ENCODE measurements at places on chromosomes 16 and 17.

DNA sequence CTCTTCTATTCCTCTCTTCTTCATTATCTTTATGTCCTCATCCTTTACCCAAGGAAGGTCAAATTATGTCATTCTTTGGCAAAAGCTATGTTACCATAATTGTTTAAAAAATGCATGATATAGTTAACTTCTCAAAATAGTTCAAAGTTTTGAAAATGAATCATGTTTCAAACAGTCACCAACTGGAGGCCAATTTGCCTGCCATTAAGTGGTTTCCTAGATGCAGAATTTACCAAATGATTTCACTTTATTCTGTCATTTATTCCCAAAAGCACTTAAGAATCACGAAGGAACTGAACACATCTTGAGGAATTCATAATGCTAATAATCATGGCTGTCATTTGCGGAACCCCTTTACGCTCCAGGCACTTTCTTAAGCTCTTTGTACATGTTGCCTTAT, 190.9 kb upstream of the CDH11 start:
- DNase-seq, result no peak

- DNase-seq, result no peak
Measured at GRCh38 chr16:85699628-85700027, 10.9 kb upstream of the GINS2 start.

GRCh38 chr16:78925083-78925767, 675.3 kb downstream of the MAF start:
- DNase-seq, result no peak

- no peak for DNase-seq
Measured at GRCh38 chr17:68820476-68820824, 134.7 kb downstream of the ABCA8 start.

DNA sequence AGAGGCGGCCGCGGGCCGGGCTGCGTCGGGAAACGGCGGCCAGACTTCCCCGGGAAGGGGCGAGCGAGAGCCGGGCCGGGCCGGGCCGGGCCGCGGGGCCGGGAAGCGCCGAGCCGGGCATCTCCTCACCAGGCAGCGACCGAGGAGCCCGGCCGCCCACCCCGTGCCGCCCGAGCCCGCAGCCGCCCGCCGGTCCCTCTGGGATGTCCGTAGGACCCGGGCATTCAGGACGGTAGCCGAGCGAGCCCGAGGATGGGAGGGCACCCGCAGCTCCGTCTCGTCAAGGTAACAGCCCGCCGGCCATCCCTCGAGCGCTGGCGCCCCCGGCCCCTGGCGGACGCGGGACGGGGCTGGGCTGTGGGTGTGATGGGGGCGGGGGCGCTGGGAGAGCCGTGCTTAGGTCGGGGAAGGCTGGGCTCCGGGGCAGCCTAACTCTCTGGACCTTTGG, at the start of gene CRHR1:
Gene CRHR1 (plus strand): TSS at position 28 of the 448 bp plus-strand sequence. CDS start 225 bp downstream, at position 253.
- no peak for DNase-seq

GRCh38 chr16:65414284-65414984, 292.6 kb upstream of the CDH11 start:
- no peak for DNase-seq

GRCh38 chr16:29708917-29709600, 30.1 kb downstream of the QPRT start:
- DNase-seq, result no peak

DNA sequence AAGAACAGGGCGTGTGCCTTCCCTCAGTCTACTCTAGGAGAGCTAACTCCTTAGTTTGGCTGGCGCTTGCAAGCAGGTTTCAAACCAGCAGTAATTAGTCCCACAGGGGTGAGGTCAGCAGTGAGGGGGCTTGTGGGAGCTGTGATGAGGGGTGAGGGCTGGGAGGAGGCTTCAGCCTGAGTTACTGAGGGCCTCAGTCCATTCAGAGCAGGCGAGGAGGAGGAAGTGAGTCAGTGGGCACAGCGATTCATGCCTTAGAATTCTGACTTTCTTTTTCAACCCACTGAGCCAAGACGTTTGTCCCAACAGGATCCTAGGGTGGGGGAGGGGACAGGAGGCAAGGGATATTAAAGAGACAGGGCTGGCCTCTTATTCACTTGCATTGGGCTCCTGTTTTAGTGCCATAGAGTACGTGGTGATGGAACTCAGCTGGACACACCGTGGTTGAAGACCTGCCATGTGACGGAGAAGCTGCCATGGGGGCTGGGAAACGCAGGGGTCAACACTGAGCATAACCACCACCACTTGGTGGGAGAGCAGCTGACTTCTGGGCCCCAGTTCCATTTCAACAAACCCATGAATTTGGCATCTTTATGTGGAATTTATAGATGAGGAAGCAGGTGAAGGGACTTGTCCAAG, 8.3 kb upstream of the ITGA3 start:
- DNase-seq, result no peak

- no peak for DNase-seq
Measured at GRCh38 chr17:80926591-80927250, 64.9 kb upstream of the CHMP6 start.

GRCh38 chr17:48543107-48543853, 1.6 kb downstream of the HOXB2 start:
- peak; percentile 79 for DNase-seq

DNA sequence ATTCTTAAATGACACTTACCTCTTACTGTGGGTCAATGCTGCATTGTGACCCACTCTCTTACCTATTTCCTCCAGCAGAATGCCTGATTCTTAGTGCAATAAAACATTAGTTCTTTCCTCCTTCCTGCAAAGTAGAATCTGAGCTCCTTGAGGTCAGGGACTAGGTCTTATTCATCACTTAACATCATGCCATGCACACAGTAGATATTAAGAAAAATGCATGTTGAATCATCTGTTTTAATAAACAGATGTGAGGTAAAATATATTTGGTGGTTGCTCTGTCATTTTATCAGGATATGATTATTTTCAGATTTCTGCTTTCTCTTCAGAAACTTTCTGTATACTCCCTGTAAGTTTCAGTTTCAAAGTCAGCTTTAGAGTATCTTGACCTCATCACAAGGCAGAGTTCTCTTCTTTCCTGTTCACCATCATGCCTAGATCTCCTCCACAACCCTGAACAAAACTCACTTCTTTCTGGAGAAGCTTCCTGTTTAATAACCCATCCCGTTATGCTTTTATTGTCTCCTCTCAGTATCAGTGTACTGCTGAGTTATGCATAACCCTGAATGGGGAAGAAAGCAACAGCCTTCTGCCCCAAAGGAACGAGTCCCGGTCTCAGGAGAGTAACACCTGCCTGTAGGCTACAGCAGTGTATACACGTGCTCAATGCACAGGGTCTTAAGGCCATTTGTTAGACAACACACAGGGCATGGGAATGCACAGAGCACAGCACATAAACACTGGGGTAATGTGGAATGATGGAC, 30.3 kb upstream of the SUPT4H1 start:
- no peak for DNase-seq

DNA sequence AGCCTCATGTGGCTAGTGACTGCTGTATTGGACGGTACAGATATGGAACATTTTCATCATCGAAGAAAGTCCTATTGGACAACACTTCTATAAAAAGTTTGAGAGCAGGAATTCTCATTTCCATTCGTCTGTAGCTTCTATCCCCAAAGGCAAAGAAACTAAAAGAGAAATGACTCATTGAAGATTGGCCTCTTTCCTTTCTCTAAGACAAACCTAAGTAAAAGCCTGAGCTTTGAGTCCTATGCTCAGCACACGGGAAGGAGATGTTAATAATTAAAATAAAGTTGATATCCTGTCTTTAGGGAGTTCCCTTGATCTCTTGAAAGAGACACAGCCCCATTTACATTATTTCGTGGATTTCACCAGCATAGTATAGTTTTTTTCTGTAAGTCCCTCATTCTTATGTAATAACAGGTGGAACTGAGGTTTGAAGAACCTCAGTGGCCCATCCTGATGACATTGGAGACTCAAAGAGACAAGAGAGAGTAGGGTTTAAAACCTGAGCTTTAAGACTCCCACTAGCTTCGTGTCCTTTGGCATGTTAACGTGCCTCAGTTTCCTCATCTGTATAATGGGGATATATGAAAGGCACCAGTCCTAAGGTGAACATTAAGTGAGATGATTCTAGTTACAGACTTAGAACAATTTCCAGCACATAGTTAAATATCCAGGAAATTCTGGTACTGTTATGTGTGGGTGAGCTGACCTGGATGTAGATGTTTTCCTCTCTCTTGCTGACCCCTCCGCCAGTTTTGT, 174.0 kb downstream of the IRX3 start:
- no peak for DNase-seq

DNA sequence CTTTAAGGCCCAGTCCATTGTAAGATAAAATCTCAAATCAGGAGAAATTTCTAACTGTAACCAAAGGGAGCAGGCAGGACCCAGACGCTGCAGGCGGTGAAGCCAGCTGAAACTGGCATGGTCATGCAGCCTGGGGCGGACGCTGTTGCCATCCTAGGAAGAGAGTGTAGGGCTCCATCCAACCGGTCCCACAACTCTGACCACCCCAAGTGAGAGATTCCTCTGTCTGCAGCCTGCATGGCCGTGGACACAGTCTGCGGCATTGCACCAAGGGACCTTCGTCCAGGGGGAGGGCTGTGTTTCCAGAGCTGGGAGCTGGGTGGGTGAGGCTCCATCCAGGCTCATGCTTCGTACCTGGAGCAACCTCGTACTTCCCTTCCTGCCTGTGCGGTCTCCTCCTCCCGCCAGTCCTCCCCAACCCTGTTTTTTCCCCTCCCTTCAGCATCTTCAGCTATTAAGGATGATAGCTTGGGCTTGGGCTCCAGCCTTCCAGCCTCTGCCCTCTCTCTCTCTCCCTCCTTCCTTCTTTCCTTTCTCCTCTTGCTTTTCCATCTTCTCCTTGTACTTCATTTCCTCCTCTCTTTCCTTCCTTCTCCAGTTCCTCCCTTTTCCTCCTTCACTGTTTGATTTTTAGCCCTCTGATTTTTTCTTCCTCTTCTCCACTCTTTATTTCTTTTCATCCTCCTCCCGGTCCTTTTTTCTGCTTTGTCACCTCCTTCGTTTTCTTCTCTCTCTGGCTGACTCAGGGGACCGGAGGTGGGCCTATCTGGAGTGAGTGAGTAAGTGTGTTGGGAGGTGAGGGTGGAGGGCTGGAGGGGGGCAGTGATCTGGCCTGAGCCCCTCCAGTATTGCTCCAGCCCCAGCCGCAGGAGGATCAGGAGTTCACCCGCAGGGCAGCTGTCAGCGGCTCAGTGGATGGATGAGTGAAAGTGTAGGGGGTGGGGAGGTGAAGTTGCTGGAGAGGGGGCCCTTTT, 17.0 kb upstream of the LHX1 start:
- no peak for DNase-seq

DNA sequence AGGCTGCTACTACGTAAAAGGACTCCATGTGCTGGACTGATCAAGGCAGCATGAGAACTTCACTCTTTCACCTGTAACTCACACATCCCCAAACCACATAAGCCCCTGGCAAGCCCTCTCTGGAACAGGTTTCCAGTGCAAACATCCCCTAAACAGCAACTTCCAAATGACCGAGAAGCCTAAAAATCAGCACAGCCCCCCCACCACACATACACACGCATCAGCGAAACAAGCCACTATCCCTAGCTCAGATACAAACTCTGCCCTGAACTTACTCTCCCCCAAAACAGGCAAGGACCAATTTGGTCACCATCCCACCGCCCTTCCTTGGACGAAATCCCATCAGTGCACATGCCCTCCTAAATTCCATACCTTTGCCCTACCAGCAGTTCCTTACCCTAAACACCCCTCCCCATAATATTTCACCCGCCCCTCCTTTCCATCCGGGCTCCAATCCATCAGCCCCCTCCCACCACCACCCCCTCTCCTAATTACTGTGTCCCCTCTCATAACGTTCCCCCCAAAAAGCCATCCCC, 735 bp downstream of the LSM12 start:
- DNase-seq, result peak; percentile 48

- DNase-seq, result peak; percentile 89
Measured at GRCh38 chr16:89358030-89359005, 132.0 kb downstream of the ANKRD11 start.

- peak; percentile 79 for DNase-seq
Measured at GRCh38 chr16:28623172-28623711, 13.4 kb upstream of the SULT1A1 start.

DNA sequence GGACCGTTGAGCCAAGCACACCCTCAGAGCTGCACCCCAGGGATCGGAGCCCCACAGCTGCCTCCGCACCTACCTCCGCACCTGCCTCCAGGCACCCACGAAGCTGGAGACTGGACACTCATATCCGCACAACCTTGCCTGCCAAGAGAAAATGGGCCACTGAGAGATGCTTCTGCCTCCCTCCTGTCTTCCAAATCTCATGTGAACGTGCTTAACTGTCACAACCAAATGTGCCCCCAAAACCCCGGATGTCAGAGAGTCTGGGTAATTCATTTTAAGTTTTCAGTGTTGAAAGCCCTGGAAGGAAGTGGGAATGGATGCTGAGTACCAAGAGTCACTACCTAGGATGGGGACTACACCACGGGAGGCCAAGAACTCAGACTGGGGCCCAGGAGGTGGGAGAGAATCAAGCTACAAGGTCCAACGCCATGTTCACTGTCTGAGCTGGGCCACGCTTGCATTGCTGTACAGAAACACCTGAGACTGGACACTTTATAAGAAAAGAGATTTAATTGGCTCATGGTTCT, 49.5 kb upstream of the MEAK7 start:
- DNase-seq, result peak; percentile 89

- DNase-seq, result no peak
Measured at GRCh38 chr16:65679785-65680184, 557.9 kb upstream of the CDH11 start.

- no peak for DNase-seq
Measured at GRCh38 chr17:45150911-45151809, 2.9 kb downstream of the HEXIM1 start.

DNA sequence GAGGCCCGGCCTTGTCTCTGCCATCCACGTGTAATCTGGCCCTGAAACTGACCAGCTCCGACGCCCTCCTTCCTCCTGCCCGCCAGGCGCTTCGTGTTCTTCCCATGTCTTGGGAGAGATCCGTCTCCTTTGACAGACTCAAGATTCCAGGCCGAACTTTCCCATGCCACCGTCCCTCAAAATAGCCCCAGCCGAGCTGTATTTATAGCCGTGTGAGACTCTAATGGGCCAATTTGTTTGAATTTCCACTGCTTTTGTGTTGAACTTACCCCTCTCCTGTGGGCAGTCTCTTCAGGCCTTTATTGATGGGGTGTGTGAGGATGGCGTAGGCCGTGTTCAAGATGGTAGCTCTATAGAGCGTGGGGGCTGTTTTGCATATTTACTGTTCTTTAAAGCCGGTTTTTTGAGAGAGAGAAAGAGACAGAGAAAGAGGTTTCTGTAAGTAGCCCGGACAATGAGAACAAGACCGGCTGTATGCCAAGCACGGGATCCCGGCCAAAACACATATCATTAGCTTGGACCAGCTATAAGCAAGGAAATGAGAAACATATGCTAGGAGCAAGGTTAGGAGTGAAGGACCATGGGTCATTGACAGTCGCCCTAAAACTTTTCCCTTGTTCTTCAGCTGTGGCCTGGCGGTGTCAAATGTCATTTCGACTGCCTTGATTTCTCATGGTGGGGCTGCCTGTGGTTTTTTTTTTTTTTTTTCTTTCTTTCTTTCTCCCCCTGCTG, 124.5 kb upstream of the ZFHX3 start:
- DNase-seq, result no peak

- DNase-seq, result no peak
Measured at GRCh38 chr16:71929048-71929447, 33.7 kb downstream of the IST1 start.

DNA sequence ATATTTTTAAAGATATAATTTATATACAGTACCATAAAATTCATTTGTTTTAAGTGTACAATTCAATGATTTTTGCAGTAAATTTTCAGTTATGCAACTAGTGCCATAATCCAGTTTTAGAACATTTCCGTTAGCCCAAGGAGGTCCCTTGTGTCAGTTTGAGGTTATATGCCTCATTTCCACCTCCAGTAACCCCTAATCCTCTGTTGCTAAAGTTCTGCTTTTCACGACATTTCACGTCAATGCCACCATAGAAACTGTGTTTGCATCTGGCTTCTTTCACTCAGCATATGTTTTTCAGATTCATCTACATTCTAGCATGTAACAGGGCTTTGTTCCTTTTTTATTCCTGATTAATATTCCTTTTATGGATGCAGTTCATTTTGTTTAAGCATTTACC, 42.4 kb upstream of the NUDT7 start:
- DNase-seq, result no peak
